Mesenteric fat pad (tissue), 1 donor: ENCODE measurements at places on chromosomes 4 and X. TPM values are rescaled to one million over a fixed set of nuclear protein-coding genes. Genes with fewer than 3 reads are reported as not detected.

The TLR8 gene
- 6.6 TPM for total RNA-seq

The MAGEA11 gene
- not detected for total RNA-seq

The HTRA3 gene
- 58.5 TPM for total RNA-seq

The GSPT2 gene
- total RNA-seq = 7.3 TPM

The CYLC1 gene
- total RNA-seq = not detected

The TRIM61 gene
- total RNA-seq = 2.1 TPM

The FBXO8 gene
- 26.6 TPM for total RNA-seq

The KLF8 gene
- 22.2 TPM for total RNA-seq

The SSX4B gene
- not detected for total RNA-seq

The NPY2R gene
- total RNA-seq = not detected

The MAGEA2 gene
- not detected for total RNA-seq

DNA sequence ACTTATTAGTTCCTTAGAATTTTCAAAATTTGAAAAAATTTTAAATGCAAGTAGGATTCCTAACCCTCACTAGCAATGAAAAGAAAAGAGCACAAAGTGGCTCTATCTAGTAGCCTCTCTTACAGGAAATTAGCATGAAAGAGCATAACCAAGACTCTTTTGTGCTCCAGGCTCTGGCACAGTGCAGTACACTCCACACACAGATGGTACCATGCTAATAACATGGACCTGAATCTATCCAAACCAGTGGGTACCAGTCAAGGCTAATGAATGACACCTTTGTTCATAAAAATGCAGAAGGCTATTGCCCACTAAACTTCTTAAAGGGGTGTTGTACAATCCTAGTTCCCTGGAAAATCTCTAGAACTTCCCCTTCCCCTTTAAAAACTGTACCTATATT lies 119.0 kb downstream of the MANBA start:
- DNase-seq = no peak

- no peak for DNase-seq
These were observed 220.5 kb downstream of the IDS start for GRCh38 chrX:149284616-149285015.

GRCh38 chr4:38482696-38483095 lies 181.3 kb upstream of the KLF3 start:
- DNase-seq = no peak

- DNase-seq = no peak
These were observed 169.9 kb downstream of the IQCM start for GRCh38 chr4:149645790-149646189.

- DNase-seq = no peak
These were observed 555.6 kb downstream of the PPARGC1A start for GRCh38 chr4:23333946-23334878.

GRCh38 chrX:14030174-14030530 lies 460 bp upstream of the GEMIN8 start:
- no peak for DNase-seq

- DNase-seq = no peak
These were observed 325.7 kb upstream of the GIMD1 start for GRCh38 chr4:106694232-106694631.

- DNase-seq = no peak
These were observed at the start of gene BDH2 for GRCh38 chr4:103099691-103100392. Gene BDH2, minus strand, starts transcription at chr4:103099834. Its CDS starts 3,580 bp downstream, at chr4:103096254.

DNA sequence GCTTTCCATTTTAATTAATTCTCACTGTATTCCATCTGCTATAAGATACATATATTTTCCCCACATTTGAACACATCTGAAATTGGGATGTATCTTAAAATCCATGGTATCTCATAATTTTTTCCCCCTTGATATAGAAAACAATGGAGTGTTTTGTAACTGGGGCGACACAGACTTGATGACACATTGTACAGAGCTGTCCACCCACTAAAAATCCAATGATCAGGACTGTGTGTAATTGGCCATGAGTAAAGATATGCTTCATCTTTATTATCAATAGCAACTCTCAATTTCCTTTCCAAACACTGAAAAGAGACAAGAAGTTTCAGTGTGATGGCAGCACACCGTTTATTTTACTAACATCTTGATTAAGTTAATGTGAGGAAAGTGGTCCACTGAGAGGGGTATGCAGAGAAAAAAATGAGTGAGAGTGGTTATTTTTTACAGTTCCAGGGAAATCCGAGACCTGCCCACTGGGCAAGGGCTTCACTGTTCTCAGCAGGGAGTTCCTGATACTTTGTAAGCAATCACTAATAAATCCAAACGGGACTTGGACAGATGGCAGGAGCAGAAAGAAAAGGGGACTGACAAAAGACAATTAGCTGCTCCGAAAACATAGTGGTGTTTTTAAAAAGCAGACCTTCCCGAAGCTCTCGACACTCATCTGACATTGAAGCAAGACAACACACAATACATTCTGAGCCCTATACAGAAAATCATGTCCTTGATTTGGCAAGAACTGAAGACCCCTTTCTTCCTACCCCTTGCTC lies 149.4 kb downstream of the TSPAN5 start:
- no peak for DNase-seq

DNA sequence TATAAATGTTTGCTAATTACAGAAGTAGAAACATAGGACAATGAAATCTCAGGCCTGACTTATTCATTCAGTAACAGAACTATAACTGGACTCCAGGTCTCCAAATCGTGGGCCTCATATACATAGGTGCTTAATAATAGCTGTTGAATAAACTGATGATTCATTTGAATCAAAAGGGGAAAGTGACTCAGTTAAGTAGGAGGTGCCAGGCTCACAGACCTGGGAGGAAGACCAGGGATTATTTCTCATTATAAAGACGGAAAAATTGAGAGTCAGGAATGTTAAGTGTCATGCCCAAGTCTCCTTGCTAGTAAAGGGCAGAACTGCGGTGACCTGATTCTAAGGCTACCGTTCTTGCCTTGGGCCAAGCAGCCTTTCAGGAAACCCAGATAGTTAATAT lies 131.5 kb downstream of the HS3ST1 start:
- DNase-seq = no peak

- no peak for DNase-seq
These were observed 122.3 kb upstream of the TACR3 start for GRCh38 chr4:103842076-103842475.

- no peak for DNase-seq
These were observed at the start of gene ANXA10 for GRCh38 chr4:168092176-168092712. Gene ANXA10, plus strand, starts transcription at chr4:168092537. Its CDS starts 164 bp downstream, at chr4:168092701.

DNA sequence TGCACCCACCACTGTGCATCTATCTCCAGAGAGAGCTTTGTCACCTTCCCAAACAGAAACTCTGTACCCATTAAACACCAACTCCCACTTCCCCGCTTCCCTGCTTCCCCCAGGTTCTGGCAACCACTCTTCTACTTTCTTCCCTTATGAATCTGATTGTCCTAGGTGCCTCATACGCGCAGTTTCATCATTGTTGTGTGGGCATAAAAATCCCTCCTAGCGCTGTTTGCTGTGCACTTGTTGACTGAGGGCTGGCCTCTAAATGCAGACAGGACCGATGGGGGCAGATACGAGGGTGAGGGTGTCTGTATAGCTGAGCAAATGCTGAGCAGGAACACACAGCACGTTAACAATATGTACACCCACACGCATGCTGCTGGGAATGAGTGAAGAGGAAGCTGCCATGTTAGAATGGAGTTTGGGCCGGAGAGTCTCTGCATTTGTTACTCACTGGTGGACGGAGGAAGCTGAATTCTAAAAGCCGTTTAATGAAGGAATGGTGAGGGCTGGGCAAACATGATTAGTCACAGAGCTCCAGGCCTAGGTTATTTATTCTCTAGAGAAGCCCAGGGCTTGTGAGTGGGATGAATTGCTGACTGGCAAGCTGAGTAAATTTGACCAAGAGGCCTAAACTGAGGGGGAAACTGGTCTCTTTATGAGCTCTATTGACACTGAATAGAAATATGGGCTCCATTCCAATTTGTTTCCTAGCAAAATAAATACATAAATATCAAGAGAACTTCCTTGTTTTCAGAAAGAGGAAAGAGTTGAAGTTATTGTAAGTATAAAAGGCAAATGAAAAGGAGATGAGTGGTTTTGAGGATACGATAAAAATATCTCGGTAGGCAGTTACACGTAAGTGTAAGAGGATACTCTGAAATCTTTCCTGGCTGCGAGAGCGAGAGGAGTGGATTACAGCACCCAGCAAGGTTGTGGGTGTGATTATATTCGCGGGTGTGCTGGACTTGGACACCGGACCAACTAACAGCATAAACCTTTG lies 95.9 kb upstream of the RPS6KA3 start:
- DNase-seq = no peak

DNA sequence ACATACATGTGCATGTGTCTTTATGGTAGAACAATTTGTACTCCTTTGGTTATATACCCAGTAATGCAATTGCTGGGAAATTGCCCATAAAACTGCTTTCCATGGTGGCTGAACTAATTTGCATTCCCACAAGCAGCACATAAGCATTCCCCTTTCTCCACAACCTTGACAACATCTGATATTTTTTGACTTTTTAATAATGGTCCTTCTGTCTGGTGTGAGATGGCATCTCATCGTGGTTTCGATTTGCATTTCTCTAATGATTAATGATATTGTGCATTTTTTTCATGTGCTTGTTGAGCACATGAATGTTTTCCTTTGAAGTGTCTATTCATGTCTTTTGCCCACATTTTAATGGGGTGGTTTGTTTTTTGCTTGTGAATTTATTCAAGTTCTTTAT lies 166.0 kb downstream of the TMEM47 start:
- no peak for DNase-seq

DNA sequence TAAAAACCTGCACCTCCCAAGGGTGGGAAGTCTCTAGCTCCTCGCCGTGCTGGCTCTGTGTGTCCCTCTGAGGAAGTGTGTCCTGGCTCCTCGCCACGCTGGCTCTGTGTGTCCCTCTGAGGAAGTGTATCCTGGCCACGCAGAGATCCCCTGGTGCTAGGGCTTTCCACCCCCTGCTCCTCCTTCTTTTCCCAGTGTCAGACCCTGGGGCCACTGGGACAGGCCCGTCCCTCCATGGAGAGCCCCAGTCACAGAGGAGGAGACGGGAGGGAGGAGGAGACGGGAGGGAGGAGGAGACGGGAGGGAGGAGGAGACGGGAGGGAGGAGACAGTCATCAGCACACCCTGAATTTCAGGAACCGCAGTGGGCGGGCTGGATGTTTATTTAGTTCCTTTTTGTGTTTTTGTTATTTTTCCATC lies 53.8 kb upstream of the HGFAC start:
- peak; percentile 91 for DNase-seq

- no peak for DNase-seq
These were observed 21.2 kb upstream of the CYP4V2 start for GRCh38 chr4:186169945-186170802.

DNA sequence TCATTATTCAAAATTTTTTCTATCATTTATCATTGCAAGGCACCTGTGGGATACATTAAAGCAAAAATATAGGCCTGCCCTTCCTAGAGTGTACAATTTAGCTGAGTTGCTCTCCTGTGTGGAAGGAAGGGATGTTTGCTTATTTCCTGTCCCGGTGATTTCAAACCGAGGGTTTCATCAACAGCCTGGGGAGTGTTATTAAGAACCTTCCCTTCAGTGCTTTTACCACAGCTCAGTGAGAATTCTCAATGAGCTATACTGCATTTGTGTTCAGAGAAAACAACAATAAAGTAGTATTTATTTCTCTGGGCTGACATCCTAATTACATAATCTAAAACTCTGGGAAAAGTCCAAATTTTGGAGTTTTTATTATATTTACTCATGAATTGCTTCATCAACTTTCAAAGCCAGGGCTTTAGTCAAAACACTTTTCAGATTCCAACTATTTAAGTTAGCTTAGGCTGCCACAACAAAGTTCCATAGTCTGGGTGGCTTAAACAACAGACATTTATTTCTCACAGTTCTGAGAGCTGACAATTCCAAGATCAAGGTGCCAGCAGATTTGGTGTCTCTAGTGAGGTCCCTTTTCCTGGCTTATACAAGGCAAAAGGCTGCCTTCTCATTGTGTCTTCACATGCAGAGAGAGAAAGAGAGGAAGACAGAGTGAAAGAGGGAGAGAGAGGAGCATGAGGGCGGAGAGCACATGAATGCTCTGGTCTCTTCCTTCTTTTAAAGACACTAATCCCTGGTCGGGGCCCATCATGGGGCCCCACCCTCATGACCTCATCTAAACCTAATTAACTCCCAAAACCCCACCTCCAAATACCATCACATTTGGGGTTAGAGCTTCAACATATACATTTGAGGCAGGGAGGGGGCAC lies 62.6 kb downstream of the MMRN1 start:
- DNase-seq = no peak

DNA sequence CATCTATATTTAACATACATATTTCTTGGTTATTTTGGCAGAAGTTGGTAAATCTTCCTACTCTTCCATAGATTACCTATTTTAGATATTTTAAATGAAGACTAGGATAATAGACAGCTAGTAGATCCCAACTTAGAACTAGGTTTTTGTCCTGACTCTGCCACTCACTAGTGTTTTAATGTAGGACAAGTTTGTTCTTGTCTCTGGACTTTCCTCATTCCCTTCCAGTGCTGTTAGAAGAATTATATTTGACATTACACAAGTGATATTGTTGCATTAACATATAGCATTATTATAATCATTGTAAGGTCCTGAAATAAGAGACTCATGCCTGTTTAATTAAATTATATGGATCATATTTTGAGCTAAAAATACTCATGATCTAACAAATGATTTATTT lies 24.1 kb upstream of the ALB start:
- no peak for DNase-seq

- DNase-seq = no peak
These were observed 1.6 kb downstream of the PAPSS1 start for GRCh38 chr4:107718351-107718965.

DNA sequence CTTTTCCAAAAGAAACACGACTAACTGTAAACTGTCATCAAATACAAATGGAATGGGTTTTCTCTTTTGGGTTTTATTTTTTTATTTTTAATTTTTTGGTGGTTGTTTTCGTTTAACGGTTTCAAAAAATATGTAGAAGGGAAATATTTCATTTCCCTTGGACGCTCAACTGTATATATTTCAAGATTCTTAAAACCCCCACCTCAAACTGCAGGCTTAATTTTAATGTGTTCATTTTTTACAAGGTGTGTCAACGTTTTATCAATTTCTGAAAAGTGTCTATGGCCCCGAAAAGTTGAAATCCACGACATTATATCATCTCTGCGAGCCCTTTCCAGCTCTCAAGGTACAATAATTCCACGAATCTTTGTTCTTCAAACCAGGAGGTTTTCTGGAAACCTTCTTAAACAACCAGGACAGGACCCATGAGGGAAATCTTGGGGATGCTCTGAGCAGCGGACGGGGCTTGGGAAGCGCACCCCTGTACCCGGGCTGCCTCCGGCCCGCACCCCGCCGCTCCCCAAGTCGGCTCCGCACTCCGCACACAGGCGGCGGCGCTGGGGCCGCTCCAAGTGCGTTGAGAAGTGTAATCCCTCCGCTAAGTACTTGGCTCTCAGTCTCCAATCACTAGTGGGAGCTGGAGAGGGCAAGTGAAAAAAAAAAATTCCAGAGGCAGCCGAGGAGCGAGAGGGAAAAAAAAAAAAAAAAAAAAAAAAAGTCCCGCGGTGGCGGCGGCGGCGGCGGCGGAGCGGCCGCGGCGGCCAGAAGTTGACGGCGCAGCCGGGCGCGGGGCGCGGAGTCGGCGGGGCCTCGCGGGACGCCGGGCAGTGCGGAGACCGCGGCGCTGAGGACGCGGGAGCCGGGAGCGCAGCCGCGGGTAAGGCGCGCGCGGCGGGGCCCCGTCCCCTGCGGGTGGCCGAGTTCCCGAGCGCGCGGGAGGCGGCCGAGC lies at the start of gene BMPR1B:
Gene BMPR1B, plus strand, starts transcription at position 764 of the 949 bp plus-strand sequence. CDS start 346,470 bp downstream, outside the sequence.
- DNase-seq = no peak
